ENCODE measurements at places on chromosomes 7 and 10.

DNA sequence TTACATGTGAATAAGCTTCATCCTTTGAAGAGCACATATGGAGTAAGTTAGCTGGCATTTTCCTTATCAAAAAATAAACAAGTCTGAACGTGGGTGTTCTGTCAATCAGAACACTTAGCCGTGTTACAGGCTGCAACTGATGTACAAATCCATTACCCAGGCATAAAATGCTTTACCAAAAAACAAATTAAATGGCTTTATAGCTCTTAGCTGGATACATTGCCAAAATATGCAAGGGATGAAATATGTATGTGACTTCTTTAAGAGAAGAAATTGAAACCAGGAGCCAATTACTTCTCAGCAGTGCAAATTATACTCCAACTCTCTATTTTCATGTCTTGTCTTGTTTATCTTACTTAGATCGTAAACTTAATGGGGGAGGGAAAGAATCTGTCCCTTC lies 214.8 kb downstream of the DGKB start:
- DNase-seq = no peak

GRCh38 chr10:93947055-93947454 lies 46.7 kb upstream of the PLCE1 start:
- no peak for DNase-seq

DNA sequence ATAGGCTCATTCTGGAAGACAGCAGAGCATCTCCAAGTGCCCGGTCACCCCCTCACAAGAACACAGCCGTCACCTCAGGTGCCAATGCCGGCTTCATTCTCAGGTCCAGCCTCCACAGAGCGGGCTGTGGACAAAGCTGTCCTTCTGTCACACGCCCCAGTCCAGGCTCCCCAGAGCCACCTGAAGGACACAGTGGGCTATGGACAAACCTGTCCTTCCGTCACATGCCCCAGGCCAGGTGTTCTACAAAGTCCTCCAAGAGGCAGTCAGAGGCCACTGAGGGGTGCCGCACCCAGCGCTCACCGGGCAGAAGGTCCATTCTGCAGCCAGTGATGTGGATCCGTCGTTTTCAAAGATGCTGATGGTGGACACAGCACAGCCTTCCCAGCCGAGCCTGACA lies 173.2 kb upstream of the PPP2R2D start:
- DNase-seq = no peak

DNA sequence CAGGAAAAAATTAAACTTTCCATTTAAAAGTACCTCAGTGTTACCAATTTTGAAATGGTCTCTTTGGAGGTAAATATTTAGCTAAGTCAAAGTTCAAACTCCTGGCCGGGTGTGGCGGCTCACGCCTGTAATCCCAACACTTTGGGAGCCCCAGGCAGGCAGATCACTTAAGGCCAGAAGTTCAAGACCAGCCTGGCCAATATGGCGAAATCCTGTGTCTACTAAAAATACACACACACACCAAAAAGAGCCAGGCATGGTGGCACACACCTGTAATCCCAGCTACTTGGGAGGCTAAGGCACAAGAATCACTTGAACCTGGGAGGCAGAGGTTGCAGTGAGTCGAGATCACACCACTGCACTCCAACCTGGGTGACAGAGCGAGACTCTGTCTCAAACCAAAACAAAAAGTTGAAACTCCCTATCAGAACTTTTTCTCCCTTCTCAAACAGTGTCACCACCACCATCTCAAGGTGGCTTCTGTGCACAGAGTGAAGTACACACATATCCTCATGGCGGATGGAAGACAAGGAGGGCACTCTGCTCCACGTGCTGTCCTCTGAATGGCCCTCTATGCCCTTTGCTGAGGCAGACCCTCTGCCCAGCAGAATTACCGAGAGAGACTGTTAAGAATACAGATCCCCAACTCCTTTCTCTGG lies 11.7 kb upstream of the PIK3CG start:
- DNase-seq = no peak

- DNase-seq = no peak
Observed at GRCh38 chr7:84042110-84042539, 152.5 kb downstream of the SEMA3A start.

GRCh38 chr7:151272877-151273276 lies 24.4 kb upstream of the SMARCD3 start:
- no peak for DNase-seq

All from DMS79 treated with DMSO at 0.1 percent for 48 hours (cell line).